ENCODE measurements at places on chromosomes 11 and 22.

GRCh38 chr11:14308114-14308896, 50.7 kb downstream of the RRAS2 start:
- DNase-seq = no peak

DNA sequence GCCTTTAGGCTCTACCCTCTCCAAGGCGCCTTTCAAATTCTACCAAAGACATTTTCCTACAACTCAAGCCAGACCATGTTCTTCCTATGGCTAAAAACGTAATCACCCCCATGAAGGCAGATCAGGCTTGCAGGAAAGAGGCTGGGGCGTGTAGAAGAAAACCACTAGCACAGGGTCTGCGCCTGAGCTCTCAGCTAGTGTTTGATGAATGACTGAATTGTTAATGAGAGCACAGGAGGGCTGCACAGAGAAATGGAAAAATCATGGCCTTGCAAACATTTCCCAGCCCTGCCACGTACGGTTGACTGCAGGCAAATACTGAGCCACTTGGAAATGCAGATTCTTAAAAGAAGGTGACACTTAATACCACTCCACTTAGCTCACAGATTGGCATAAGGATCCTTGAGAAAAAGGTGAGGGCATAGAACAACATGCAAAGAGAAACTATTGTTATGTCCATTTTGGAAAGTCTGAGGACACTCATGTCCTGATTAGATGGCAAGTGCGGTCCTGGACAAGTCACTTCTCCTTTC, 148.6 kb downstream of the NXPE2 start:
- no peak for DNase-seq

DNA sequence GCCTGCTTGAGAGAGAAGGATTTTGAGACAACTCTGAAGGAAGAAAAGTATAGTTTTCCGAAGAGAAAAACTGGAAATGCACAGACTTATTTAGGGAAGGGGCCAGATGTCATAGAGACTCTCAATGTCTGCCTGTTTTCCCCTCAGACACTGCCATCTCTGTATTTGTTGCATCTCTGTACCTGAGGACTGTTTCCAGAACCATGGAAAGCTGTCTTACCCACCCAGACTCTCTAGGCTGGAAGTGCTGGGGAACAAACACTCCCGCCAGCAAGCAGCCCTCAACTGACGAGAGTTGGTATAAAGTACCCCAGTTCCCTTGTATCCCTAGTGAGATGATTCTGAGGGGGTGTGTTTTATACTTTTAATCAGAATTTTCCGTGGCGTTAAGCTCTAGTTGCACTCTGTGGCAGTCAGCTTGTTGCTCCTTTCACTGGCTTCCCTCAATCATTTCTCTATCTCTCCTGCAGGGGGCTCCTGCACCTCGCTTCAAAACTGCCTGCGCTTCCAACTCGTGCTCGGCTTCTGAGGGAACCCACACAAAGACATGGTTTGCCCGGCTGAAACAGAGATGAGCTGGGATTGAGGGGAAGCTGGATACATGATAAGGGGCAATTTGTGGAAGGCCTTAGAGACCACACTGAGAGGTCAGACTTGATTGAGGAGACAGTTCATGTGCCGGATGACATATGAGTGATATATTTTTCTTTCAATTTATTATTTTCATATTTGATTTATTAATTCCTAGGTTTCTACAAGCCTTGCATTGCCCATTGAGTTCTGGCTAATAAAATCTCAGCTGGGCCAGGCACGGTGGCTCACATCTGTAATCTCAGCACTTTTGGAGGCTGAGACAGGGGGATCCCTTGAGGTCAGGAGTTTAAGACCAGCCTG, 36.9 kb upstream of the CLPB start:
- no peak for DNase-seq

GRCh38 chr11:103872748-103873147, 163.7 kb upstream of the DDI1 start:
- no peak for DNase-seq

DNA sequence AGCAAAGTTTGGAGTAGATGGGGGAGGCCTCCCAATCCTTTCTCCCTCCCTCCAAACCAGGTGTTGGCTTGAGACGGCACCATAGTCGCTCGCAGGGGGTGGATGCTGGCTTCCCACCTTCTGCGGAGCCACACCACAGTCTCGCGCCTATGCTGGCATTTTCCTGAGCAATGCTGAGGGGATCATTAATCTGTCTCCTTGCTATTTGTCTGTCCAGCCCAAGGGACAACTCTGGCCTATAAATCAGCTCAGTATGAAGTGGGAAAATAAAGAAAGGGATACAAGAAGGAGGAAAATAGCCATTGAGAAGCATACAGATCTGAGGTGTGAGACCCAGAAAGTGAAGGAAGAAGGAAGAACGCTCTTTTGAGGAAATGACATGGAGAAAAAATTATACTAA, 53.5 kb upstream of the CADM1 start:
- DNase-seq = no peak

- no peak for DNase-seq
Observed at GRCh38 chr22:29306175-29306834, at the start of gene GAS2L1. Gene GAS2L1, plus strand, starts transcription at chr22:29306650. Its CDS starts 1,456 bp downstream, at chr22:29308106.

- DNase-seq = no peak
Observed at GRCh38 chr11:83023410-83023809, 48.3 kb downstream of the RAB30 start.

DNA sequence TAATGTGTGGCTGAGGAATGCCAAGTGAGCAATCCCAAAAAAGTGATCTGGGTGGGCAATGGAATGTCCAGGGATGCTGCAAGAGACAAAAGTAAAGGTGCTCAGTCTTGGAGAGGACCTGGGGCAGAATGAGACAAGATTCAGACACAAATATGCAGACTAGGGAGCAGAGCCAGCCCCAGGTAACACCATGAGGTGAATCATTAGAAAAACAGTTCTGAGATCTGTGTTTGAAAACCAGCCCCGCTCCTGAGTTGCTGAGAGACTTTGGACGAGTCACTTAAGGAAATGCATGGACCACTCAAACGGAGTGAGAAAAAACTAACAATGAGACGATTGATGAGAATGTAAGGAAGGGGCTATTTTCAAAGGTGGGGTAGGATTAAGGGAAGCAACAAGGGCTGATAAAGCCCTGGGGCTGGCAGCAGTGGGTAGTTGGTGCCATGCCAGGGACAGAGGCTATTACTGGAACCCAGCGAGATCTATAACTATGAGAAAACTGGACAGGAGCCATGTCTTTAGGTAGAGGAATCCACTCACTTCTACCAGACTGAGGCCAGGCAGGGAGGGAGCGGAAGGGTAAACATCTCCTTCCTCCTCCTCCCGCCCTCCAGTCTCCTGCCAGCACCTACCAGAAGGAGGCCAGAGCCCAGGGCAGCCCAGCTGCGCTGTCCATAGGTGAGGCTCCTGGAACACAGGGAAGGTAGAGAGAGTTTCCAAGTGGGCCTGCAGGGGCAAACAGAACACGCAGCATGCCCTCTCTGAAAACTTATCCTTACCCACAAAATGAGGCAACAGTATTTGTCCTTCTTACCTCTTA, 130.4 kb upstream of the TEAD1 start:
- DNase-seq = no peak

GRCh38 chr11:7353100-7353499, 101.4 kb downstream of the SYT9 start:
- no peak for DNase-seq

GRCh38 chr11:94997437-94997836, 23.9 kb downstream of the KDM4D start:
- no peak for DNase-seq

DNA sequence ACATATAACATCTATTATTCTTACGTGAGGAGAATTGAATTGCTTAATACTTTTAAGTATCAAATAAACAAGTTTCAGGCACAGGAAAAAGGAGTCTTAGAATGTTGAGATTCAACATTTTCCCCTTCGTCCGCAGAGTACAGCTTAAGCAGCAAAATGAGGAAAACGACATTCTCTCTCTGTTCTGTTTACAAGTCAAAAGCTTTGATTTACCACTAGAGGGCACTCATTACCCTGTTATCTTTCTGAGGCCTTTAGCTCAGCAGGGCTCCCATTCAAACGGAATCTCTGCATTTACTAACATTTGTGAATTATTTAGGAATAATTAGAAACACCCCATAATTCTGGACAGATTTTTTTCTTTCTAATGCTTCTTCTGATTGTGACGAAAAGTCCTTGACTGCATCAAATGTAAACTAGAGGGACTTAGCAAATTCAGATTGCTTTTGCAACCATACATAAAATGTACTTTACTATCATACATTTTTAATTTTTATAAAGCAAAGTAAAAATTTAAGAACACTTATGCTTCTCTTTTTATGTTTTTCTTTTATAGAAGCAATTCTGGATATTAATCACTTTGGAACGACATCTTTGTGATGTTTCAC, 75.0 kb downstream of the JRKL start:
- no peak for DNase-seq
